ENCODE measurements at places on chromosomes 6 and 20. TPM values are rescaled to one million over a fixed set of nuclear protein-coding genes. Genes with fewer than 3 reads are reported as not detected.

DNA sequence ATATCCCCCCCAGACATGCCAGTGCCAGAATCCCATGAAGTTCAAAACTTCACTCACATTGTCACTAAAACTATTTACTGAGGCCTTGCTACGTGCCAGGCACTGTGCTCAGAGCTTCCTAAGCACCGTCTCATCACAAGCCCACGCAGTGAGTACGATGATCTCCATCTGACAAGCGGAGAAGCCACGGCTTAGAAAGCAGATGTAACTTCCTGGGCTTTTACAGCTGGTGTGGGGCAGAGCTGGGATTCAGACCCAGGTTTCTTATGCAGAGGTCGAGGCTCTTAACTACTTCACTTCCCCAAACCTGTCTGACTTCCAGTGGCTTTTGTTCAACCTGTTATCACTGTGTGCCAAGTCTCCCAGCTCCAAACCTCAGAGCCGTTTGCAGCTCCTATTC, 8.3 kb downstream of the MDGA1 start:
- DNase-seq, result no peak

- DNase-seq, result no peak
Measured at GRCh38 chr6:32643904-32644303, 6.7 kb downstream of the HLA-DQA1 start.

GRCh38 chr20:63177785-63178445, 38.0 kb downstream of the YTHDF1 start:
- no peak for DNase-seq

Gene C6orf15
- total RNA-seq, result not detected

Gene ID1
- total RNA-seq, result 24.2 TPM

Gene ULBP1
- total RNA-seq, result 0.08 TPM
